ENCODE measurements at places on chromosomes 11 and 22.

GRCh38 chr22:48254311-48254873 lies 1491.9 kb downstream of the TBC1D22A start:
- no peak for DNase-seq

GRCh38 chr11:22349491-22349890 lies 11.3 kb downstream of the SLC17A6 start:
- DNase-seq, result no peak

DNA sequence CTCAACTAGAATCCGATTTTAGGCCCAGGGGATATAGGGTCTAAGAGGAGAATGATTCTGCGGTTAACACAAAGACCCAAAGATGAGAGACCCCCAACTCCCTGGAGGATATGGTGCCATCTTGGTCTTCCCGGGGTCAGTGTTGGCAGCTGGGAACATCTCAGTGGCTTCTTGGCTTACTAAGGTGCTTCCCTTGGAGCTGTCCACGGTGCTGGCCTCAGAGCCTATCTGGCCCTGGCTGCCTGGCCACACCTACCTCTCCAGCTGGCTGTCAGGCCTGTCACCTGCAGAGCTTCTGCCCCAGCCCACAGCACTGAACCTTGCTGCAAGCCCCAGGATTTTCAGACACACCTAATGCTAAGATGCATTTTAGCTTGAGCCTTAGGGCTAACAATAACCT lies 70.7 kb upstream of the THY1 start:
- no peak for DNase-seq

GRCh38 chr22:25682109-25682508 lies 59.9 kb upstream of the MYO18B start:
- DNase-seq, result no peak

DNA sequence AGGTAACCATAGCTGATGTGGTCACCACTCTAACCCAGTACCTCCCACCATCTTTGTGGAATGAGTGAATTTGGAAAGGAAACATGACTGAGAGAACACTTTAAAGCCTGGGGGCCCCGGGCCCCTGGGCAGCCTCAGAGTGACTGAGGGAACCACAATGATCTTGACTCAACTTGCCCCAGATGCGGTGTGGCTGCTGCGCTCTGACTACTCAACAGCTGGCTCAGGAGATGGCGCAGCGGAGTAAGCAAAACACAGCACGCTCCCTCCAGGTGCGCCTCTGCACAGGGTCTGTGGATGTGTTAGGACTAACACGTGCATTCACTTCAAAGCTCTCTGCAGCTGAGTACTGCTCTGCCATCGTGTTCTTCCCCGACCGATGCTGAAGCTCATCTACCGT lies 5.9 kb downstream of the RNF215 start:
- no peak for DNase-seq

DNA sequence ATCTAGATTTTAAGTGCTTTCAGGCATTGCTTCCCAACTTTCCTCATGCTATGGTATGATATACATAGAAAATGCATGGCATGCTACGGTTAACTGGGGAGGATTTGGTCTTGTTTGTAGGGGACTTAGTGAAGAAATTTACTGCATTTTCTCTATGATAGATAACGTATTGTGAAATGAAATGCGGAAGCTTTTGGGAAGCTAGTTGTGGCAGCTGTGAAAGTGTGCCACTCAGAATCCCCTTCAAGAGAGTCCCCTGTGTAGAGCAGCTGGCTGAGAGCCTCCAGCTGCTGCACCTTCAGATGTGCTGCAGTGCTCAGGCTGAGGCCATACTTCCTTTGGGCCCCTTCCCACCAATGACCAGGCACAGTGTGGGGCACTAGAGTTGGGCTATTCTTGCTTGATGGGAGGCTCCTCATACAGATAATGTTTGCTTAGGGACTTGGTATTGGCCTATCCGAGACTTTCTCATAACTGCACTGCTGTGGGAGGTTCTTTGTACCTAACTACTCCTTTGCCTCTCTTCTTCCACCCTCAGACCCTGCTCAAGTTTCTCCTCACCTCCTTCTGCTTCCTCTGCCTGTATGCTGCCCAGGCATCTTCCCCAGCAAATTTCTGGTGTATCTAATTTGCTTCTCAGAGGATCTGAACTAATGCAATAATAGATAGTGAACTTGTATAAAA lies 67.3 kb downstream of the HIPK3 start:
- DNase-seq, result no peak

GRCh38 chr11:33722590-33723234 lies 13.5 kb downstream of the CD59 start:
- no peak for DNase-seq

- peak; percentile 85 for DNase-seq
These were observed at the start of gene MAJIN for GRCh38 chr11:64971421-64972233. MAJIN (minus strand) TSS chr11:64972108; CDS start chr11:64959405, 12,703 bp downstream.

GRCh38 chr11:88303037-88303436 lies 34.5 kb downstream of the CTSC start:
- no peak for DNase-seq

- no peak for DNase-seq
These were observed 16.1 kb downstream of the COMMD9 start for GRCh38 chr11:36273110-36273509.

DNA sequence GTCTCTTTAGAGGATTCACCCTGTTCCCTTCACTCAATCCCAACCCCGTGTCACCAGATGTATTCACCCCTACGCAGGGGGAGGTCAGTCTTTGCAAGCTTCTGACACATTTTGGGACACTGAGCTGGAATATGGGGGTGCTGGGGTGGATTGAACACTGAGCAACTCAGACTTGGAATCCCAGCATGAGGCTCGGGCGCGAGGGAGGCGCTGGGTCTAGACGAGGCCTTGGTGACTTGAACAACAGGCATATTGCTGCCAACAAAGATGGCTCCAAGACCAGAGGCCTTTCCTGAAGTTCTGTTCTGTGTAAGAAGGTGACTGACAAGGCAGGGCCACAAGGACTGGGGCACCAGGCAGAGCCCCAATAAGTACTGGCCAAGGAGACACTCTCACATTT lies 3.0 kb upstream of the SCGB2A1 start:
- DNase-seq, result no peak

- no peak for DNase-seq
These were observed 25.0 kb downstream of the MED15 start for GRCh38 chr22:20532256-20532993.

DNA sequence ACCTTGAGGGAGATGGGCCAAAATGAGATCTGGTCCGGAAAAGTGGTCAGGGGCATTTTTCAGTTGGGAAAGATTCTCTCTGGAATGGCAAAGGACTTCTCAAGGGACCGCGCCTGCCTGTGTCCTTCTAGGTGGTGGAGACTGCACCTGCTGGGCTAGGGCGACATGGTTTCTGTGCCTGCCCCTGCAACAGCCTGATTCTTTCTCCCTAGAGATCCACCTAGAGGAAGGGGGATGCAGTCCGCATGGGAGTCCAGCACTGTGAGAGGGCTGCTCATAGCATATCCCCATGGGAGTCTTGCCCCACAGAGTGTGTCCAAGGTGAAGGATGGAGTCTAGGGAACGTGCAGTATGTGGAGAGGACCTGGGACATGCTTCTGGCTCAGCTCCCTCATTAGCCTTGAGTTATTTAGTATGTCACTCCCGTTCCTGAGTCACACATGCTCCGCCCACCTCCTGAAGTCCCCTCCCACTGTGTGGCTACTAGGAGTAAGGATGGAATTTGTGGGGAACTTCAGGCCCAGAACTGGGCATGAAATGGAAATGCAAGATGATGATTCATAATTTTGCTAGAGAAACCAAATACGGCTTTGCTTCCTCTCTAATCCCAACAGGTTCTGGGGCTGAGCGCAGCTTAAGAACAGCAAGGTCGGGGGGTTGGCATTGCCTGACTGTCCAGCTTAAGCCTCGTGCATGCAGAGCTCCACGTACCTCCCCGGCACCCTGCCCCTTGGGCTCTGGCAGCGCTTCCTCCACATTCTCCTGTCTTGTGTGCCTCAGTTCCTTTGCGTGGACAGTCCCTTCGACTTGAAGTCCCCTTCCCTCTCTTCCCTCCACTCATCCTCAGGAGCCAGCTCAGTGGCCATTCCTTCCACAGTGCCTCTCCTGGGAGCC lies 35.0 kb downstream of the GRIK4 start:
- no peak for DNase-seq

- peak; percentile 85 for DNase-seq
These were observed 54.2 kb downstream of the GRAMD4 start for GRCh38 chr22:46674367-46674781.

DNA sequence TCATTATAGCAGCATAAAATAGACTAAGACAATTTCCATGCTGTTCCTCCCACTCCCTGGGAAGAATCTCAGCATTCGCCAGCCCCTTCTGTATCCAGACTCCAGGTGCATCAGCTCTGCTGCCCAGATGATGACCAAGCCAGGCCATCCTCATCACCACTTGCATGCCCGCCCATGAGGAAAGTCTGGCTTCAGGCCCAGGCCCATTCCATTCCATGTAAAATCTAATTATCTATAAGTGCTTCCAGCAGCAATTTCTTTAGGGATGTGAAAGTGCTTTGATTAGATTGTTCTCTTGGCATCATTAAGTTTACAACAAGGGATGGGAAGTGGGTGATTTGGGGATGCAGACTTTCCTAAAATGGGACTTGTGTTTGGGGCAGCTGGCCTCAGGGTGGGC lies 100.3 kb downstream of the INSC start:
- DNase-seq, result no peak

GRCh38 chr22:17783312-17783711 lies 9.0 kb upstream of the BID start:
- no peak for DNase-seq

DNA sequence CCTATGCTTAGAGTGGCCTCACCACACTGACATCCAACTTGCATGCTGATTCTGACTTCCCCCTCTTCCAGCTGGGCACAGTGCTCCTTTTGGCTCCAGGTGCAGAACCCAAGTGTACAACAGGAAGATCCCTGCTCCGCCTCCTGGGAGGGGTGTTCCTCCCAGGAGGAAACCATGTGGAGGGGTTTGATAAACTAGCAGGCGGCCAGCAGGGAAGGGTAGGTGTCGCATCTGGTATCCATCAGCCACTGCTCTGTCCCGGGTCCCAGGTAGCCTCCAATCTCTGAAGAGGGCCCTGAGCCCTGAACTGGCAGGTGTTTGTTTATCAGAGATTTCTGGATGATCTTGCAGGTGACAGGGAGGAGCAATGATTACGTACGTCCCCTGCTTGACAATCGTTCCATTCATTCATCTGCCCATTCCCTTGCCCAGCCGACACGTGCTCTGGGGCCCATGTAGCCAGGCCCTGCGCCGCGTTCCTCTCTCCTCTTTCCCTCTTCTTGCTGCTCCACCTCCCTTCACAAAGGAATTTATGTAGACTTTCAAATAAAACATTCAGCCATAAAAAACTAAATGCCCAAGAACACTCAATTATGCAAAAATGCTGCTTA lies 41.2 kb upstream of the MICAL2 start:
- DNase-seq, result no peak

DNA sequence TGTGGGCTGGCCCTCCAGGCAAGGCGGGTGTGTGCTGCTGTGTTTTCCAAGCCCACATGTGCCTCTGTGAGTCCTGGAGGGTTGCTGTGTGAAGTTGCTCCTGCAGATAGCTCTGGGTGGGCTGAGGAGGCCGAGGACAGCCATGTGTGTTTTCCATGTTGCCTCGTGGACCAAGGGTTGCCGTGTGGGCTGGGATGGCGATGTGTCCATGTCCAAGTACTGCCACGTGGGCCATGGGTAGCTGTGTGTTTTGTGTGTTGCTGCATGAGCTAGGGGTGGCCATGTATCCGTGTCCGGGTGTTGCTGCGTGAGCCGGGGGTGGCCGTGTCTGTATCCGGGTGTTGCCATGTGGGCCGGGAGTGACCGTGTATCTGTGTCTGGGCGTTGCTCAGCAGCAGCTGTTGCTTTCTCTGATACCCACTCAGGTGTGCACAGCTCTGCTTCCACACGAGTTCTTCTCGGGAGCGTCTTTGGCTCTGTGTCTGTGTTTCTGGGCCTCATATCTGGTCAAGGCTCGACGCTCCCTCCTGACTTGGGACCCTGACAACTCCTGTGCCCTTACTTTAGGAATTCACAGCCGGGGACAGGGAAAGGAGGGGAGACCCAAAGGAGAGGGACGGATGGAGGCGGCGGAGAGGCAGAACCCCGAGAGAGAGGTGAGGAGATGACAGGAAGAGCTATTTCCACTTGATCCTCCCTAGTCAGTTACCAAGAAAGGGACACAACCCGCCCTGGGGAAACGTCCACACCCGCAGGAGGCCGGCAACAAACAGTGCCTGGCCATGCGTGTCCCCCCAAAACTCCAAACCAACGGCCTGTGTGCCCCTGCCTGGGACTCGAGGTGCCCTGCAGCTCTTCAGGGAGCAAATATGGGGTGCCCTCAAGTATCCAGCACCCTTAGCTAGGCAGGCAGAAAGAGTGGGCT lies 83.1 kb downstream of the PHF21B start:
- no peak for DNase-seq

- no peak for DNase-seq
These were observed 717 bp upstream of the ZNF202 start for GRCh38 chr11:123742031-123742723.

DNA sequence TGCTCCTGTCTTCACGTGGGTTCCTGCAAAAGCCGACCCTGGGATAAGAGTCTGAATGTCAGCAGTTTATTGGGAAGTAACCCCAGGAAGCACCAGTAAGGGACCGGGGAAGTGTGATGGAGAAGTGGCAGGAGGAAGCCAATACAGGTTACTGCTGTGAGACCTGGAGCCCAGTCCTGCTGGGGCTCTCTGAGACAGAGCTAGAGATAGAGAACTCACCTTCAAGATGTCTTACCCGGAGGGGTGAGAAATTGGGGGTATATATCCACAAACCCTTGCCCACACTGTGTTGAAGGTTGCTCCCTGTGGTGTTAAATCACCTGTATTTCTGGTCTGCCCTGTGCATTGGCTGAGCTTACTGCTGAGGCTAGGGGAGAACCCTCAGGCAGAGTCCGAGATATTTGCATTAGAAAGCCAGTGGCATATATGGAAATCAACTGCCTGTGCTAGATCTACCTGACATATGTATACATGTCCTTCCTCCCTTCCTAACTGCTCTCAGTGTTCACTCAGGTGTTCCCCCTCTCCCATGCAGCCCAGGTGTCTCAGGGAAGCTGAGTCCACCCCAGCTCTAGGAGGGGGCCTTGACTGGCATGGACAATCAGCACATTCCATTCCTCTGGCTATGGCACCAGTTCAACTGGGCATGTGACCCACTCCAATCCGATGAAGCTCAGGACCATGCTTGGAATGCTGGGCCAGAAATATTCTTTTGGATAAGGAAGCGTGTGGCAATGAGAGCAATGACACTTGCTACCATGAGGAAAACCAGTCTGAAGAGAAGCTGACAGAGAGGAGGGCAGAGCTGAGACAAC lies 6.8 kb upstream of the MICAL2 start:
- DNase-seq, result no peak

DNA sequence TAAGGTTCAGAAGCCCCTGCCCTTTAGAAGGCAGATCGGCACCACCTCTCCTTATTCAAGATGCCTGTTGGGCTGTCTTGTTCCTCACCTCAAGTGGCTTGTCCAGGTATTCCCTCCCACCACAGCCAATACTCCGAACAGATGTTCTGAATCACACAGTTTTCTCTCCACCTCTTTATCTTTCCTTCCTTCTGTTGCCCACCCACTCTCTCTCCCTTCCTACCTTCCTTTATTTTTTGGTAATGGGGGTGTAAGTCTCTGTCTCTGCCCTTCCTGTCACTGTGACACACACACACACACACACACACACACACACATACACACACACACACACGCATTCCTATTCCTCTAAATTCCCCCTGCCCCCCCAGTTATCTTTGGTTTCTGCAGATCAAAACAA lies 8.4 kb downstream of the BEST1 start:
- DNase-seq, result no peak

GRCh38 chr11:75193271-75193670 lies 42.4 kb downstream of the SLCO2B1 start:
- DNase-seq, result no peak

- DNase-seq, result no peak
These were observed 45.4 kb upstream of the SLC22A12 start for GRCh38 chr11:64545619-64546018.

GRCh38 chr22:27401321-27401720 lies 400.2 kb downstream of the MN1 start:
- no peak for DNase-seq
